ENCODE measurements at places on chromosomes 4 and X.

DNA sequence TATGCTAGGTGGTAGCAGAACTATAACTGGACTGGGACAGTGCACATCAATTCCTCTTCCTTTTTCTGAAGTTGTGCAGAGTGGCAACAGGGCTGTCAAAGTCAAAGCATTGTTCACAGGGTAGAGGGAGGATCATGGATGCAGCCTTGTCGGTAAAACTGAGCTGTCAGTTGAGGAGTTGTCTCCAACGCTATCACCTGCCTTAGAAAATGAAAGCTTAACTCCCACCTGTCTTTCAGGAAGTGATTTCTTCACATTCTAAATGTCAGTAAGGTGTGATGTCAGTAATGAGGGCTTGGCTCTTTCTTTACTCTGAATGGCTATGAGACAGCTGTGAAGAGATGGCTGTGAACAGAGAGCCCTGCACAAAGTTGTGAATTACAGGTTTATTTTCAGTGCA lies 66.4 kb upstream of the BANK1 start:
- DNase-seq = no peak

DNA sequence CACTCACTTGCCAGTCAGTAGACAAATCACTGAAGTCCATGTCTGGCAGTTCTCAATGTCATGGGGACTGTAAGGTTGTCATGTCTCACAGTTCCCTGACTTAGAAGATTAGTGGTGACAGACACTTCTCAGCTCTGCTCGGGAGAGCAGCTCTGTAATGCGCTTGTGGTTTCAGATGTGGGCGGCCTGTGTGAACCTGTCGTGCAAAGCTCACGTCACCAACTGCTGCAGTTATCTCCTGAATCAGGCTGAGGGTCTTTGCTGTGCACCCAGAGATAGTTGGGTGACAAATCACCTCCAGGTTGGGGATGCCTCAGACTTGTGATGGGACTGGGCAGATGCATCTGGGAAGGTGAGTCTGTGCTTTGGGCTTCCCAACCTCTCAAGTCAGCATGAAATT lies at the start of gene IL9R:
TSS of gene IL9R (plus strand) at position 261 of the 400 bp plus-strand sequence. CDS start at position 325, 64 bp downstream.
- DNase-seq = no peak

DNA sequence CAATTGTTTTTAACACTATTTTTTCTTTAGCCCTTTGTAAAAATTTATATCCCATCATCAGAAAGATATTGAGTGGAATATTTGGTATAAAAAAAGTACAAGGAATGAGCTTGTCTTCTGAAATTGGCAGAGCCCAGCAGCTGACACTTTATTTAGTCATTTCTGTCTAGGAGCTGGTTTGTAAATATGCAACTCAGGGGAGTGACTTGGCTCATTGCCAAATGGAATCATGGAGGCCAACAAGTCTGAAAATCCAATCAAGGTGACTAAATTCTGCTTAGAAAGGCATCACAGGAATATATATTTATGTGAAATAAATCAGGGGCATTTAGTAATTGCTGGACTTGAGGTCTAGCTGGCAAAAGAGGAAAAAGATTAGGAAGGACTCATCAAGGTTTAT lies 74.4 kb downstream of the OTC start:
- no peak for DNase-seq

- no peak for DNase-seq
These were observed 69.1 kb downstream of the FAM53A start for GRCh38 chr4:1614854-1615595.

All from AG09309 (cell line).